ENCODE measurements at places on chromosomes 16 and 17. TPM values are rescaled to one million over a fixed set of nuclear protein-coding genes. Genes with fewer than 3 reads are reported as not detected.
A peak's percentile ranks its signal among the peaks of the same experiment; 100 is the strongest.

The TAX1BP3 gene
- 196 TPM for polyA plus RNA-seq

DNA sequence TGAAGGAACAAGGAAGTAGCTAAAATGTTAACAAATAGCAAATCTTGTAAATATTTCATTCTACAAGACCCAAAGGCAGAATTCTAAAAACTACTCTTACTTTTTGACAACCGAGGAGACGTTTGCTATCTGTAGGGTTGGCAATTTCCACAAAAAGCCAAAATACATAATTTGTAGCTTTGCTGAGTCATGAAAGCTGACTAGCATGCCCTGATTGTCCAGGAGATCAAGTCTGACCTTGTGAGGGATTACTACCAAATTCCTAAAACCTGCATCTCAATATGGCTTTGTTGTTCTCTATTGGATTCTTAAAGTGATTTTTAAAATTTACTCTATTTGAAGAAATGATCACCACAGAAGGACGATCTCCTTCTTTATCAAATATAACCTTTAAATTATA, 10.8 kb downstream of the DNAJA2 start:
- no peak for DNase-seq

The FBXW10B gene
- polyA plus RNA-seq: 0.23 TPM

The CASKIN2 gene
- 7.5 TPM for polyA plus RNA-seq

GRCh38 chr17:50443505-50443974, 17.5 kb downstream of the ACSF2 start:
- peak; percentile 19 for DNase-seq

The NSRP1 gene
- polyA plus RNA-seq: 14.4 TPM

The ALOX15 gene
- polyA plus RNA-seq: not detected

The ZNF23 gene
- 5.9 TPM for polyA plus RNA-seq

The KRT24 gene
- not detected for polyA plus RNA-seq

GRCh38 chr16:75621170-75621477, 2.0 kb downstream of the ADAT1 start:
- peak; percentile 55 for DNase-seq

DNA sequence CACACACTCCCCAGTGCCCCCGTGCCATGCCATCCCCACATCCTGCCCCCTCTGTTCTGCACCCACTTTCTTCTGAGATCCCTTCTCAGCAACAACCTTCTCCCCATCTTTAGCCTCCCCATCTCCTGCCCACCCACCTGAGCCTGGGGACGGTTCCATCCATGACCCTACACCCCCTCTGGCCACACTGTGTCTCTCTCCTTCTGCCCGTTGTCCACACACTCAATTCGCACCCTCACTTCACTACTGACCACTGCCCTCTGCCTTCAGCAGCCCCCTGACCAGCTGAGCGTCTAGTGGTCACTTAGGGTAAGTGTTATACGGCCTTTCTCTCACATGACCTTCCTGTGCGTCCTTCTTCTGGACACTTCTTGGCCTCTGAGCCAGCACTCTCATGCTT, 6.1 kb downstream of the ARHGAP27 start:
- DNase-seq: no peak

DNA sequence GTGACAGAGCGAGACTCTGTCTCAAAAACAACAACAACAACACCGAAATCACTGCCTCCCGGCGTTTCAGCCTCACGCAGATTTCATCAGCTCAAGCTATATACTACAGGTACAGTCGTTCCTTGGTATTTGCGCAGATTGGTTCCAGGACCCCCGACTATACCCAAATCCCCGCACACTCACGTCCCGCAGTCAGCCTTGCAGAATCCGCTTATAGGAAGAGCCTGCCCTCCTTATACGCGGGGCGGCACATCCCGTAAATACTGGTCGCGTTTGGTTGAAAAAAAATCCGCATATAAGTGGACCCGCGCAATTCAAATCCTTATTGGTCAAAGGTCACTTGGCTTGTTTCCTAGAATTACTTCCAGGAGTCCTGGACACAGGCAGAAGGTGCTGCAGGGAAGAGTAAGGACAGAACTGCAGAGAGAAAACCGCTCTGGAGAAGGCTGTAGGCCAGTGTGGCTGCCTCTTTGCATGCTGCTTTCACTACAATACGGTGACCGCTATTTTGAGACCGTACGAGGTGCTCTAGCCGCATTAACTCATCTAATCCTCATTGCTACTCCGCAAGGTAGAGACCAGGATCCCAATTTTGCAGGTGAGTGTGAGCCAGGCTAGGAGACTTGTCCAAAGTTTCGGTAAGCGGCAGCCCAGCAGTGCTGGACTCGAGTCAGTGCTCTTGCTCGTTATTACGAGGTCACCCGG, 718 bp downstream of the NDUFAB1 start:
- no peak for DNase-seq

GRCh38 chr17:74836191-74836590, 23.5 kb downstream of the GRIN2C start:
- DNase-seq: no peak

The HS3ST2 gene
- polyA plus RNA-seq: not detected

DNA sequence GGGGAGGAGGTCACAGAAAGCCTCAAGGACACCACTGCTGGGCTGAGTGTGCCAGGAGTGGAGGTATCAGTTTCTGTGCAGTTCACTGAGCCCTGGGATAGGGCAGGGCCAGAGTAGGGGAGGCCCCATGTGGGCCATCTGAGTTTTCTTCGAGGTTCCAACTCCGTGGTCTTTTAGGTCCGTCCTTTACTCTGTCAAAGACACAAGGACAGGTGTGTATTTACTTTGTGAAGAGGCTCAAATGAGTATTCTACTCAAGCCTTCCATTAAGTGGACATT, 59.5 kb downstream of the USP22 start:
- DNase-seq: no peak

DNA sequence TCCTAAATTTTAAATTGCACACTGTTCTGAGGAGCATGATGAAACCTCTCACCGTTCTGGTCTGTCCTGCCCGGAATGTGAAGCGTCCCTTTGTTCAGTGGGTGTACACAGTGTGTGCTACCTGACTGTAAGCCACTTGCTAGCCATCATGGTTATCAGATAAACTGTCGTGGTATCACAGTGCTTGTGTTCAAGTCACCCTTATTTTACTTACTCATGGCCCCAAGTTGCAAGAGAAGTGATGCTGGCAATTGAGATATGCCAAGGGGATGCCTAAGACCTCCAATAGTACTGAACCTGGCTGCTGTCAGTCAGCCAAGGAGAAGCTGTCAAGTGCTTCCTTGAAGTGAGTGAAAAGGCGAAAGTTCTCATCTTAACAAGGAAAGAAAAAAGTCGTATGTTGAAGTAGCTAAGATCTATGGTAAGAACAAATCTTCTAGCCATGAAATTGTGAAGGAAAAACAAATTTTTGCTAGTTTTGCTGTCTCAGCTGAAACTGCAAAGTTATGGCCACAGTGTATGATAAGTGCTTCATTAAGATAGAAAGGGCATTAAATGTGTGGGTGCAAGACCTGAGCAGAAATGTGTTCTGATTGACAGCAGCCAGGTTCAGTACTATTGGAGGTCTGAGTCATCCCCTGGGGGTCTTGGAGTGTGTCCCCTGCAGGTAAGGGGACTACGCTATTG, 5.8 kb downstream of the PIK3R6 start:
- DNase-seq: no peak

DNA sequence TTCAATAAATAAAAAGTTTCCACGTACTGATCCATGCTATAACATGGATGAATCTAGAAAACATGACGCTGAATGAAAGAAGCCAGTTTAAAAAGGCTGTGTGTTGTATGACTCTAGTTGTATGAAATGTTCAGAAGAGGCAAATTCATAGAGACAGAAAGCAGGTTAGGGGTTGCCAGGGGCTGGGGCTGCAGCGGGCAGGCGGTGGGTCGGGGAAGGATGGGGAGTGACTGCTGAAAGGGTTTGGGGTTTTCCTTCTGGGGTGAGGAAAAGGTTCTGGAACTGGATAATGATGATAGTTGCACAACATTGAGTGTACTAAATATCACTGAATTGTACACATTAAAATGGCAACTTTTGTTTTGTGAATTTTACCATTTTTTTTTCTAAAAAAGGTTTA, 36.3 kb downstream of the NOL11 start:
- DNase-seq: no peak

DNA sequence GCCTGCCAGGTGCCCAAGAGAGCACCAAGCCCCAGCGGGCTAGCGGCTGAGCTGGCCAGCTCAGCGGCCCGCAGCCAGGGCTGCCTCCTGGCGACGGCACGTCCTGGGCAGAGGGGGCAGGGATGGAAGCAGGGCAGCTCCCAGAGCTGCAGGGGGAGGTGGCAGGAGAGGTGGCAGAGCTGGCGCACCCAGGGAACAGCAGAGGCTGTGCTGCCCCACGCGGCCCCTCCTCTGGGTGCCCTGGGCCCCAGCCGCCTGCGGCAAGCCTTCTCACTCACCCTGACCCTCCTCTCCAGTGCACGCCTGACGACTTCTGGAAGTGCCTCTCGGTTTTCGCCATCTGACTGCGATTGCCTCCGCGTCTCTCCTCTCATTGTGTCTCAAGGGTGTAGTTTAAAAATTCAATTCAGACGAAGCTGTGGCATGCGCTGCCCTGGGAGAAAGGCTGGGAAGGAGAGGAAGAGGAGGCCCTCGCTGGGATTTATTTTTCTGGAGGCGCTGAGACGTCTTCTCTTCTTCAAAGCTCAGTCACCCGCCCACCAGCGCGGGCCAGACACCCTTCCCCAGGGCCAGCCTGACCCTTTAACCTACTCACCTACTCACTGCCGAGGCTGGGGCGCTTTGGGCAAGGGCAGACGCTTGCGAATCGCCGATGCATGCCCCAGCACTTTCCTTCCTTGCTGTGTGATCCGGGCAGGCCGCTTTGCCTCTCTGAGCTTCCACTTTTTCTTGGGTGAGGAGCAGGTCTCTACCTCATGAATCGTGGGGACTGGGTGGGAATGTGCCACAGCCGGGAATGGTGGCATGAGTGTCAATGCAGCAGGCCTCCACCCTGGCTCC, 24.9 kb downstream of the GSE1 start:
- DNase-seq: no peak

- no peak for DNase-seq
These were observed 25.3 kb downstream of the CMIP start for GRCh38 chr16:81469710-81470535.

GRCh38 chr17:74680213-74680612, 32.5 kb downstream of the CD300LF start:
- no peak for DNase-seq

DNA sequence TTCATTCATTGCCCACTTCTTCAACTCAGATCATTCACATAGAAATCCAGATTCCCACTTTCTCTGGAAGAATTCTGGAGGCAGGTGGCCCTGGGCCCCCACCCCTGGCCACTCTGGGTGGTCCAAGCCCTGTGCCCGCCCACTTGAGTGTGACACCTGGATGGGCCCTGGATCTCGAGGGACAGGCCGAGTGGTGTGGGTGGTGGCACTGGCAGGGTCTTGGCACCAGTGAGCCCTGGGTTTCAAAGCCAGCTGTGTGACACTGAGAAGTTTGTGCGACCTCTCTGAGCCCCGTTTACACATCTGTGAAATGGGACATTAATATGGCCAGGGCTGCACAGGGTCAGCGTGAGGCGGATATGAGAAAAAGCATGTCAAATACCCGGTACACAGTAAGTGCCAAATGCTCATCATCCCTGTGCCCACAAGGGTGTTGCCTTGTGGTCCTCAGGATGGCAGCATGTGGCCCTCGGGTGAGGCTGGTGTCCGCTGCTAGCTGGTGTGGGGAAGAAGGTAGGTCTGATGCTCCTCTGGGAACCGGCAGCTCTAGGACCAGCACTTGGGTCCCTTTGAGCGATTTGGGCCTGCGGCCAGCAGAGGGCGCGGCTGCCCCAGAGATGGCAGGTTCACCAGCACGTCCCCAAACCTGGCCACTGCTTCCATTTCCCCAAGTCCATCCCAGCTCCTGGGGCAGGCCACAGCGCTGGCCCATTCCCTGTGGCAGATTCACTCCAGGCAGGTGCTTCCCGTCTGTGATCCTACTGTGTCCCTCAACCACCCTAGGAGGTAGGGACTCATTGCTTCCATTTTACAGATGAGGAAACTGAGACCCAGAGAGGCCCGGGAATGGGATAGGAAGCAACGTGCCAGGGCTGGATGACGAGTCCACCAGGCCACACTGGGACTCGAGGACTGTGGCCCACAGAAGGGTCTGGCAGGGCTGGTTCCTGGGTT, 3.6 kb downstream of the OSGIN1 start:
- peak; percentile 72 for DNase-seq

GRCh38 chr17:4679658-4680057, 24.3 kb downstream of the PELP1 start:
- peak; percentile 79 for DNase-seq

DNA sequence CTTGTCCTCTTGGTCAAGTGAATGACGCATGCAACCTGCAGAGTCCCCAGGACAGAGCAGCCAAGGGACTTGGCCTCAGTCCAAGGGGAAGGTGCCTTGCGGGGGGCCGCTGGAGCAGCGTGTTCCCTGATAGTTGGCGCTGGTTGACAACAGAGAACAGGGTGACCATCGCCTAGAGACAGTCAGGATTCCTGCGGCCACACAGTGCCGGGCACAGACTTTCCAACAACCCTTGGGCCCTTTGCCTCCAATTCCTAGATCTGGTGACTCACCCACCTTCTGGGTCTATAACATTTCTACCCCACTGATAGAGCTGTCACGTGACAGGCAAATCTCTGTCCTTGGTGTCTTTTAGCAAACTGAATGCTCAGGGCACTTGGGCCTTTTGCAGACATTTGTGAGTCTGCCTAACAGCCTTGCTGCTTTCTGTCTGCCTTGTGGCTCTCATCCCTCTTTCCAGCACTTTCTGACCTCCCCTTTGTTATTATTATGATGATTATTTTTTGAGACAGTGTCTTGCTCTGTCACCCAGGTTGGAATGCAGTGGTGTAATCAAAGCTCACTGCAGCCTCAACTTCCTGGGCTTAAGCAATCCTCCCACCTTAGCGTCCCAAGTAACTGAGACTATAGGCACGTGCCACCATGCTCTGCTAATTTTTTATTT, 11.9 kb upstream of the TEDC2 start:
- peak; percentile 61 for DNase-seq

DNA sequence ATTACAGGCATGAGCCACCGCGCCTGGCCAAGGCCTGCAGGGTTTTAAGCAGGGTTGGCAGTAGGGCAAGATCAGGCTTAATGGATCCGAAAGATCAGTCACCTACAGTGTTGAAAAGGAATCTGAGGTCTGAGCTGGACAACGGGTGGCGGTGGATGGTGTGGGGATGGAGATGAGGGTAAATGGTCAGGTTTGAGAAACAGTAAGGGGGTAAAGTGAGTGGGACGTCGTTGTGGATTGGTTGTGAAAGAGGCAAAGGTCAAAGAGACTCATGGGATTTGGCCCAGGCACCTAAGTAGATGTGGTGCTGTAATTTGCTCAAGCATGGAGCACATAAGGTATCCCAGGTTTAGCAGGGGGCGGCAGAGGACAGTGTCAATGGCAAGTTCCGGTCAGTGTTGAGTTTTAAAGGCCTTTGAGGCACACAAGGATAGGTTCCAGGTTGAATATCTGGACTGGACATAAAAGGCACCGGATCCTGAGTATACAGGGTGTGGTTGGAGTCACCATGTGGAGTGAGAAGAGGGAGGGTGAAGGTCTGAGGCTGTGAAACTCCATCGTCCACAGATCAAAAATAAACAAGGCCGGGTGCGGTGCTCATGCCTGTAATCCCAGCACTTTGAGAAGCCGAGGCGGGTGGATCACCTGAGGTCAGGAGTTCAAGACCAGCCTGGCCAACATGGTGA, 1.1 kb upstream of the SLC16A5 start:
- DNase-seq: no peak

DNA sequence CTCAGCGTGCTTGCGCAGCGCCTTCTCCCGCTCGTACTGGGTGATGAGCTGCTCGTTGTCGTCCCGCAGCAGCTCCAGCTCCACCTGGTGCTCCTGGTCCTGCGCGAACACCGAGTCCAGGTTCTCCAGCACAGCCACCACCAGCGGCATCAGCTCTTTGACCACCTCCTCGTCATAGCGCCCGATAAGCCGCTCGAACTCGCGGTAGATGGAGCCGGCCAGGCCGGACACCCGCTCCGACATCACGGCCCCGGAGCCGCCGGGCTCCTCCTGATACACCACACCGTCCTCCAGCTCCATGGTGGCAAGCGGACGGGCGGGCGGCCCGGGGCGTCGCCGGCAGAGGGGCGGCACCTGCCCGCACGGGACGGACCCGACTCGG, 320 bp downstream of the SPAG9 start:
- peak; percentile 14 for DNase-seq
